Suppressor macrophage treated with lipopolysaccharide for 4 hours (primary cell): ENCODE measurements at places on chromosomes 2 and 18.
A peak's percentile ranks its signal among the peaks of the same experiment; 100 is the strongest.

DNA sequence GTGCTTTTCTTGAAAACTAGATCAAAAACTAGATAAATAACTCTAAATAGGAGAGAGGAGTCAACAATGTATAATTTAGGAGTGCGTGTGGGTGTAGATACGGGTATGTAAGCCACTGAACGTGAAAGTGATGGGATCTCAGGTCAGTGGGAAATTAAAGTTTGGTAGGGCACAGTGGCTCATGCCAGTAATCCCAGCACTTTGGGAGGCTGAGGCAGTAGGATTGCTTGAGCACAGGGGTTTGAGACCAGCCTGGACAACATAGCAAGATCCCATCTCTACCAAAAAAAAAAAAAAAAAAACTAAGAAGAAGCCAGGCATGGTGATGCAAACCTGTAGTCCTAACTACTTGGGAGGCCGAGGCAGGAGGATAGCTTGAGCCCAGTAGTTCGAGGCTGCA lies 247.1 kb downstream of the ANAPC1 start:
- DNase-seq: no peak

DNA sequence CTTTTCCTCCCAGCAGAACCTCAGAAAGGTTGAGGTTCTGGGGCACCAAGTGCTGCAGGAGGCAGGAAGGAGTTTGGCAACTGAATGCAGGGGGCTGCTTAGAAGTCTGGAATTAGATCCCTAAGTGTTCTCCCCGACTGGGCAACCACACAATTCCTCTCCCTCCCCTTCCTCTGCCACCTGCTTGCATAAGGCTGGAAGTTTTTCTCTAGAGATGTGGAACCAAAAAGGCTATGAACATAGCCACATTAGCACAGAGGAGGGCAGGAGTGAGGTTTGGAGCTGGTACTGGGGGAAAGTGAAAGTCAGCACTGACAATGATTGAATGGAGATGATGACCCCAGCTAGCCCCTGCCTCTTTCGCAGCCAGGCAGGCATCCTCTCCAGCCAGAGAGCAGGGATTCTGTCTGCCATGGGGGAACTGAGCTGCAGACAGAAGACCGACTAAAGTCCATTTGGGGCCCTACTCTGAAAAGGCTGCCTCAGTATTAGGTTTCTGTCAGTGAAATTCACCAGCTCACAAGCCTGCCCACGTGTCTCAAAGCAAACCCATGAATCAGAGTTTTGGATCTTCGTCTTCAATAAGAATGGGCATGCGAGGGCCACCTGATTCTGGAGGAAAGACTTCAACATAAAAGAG lies 87.9 kb upstream of the ITGA6 start:
- DNase-seq: peak; percentile 52

DNA sequence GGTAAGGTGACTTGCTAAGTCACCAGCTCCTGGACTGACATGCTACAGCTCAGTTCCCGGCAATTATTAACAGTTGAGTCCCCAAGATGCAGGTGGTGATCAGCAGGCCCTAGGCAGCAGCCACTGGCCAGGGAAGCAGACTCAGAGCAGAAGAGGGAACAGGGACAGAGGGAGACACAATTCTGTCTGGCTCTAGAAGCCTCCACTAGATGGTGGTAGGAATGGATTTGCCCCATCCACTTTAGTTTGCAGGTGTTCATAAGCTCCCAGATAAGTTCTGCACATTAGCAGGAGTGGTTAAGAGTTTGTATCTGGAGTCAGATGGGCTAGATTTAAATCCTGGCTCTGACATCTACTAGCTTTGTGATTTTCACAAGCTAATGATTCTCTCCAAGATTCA lies 25.5 kb upstream of the SLC1A4 start:
- DNase-seq: no peak

- DNase-seq: no peak
These were observed 296.0 kb downstream of the TMX3 start for GRCh38 chr18:68418881-68419280.

DNA sequence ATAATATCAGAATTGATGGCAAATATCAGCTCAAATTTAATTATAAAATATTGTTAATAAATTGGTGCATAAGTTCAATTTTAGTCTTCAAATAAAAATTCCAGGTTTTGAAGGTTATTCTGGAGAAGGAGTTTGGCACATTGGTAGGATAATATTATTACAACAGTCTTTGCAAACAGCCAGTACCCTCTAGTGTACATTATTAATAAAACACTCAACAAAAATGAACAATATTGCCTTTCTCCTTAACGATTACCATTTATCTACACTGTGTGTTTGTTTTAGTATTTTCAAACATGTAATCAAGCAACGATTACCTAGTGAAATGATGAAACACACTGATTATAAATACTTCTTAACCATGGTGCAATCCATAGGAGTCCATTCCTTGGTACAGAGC lies 334.0 kb upstream of the FSIP2 start:
- no peak for DNase-seq

- peak; percentile 49 for DNase-seq
These were observed 65.8 kb downstream of the SGPP2 start for GRCh38 chr2:222490131-222490530.

- no peak for DNase-seq
These were observed 12.7 kb downstream of the SP3 start for GRCh38 chr2:173952267-173953046.

GRCh38 chr2:24558781-24559472 lies 67.9 kb downstream of the NCOA1 start:
- no peak for DNase-seq

DNA sequence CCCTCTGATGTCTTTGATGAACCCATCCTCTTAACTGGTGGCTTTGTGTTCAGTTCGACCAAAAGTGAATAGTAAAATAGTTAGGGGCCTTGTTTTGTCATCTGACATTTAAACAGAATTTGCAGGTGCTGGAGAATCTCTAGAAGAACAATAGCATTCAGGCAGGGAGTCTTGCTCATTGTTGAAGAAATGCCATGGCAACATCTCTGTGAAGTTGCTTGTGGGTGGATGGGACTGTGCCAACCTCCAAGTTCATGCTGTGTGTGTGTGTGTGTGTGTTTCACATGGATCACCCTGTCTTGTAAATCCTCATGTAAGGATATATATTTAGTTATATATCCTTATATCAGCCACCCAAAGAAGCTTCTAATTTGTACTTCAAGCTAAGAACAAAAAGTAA lies 66.7 kb downstream of the SKA1 start:
- DNase-seq: no peak

DNA sequence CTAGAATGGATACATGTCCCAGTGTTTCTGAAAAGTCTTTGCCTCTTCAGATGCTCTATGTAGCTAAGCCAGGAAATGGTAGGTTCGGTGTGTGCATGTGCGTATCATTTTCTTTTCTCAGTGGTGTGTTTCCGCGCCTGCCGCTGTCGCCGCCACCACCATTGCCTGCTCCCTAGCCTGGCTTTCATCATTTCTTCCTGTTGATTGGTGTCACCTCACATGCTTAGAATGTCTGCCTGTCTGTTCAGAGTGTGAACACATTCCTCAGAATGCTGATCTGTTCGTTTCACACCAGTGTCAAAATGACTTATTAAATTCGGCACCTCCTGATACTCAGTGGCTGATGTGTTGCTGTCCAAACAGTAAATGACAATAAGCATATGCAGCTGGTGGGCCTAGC lies 255.2 kb upstream of the SPRED2 start:
- no peak for DNase-seq

DNA sequence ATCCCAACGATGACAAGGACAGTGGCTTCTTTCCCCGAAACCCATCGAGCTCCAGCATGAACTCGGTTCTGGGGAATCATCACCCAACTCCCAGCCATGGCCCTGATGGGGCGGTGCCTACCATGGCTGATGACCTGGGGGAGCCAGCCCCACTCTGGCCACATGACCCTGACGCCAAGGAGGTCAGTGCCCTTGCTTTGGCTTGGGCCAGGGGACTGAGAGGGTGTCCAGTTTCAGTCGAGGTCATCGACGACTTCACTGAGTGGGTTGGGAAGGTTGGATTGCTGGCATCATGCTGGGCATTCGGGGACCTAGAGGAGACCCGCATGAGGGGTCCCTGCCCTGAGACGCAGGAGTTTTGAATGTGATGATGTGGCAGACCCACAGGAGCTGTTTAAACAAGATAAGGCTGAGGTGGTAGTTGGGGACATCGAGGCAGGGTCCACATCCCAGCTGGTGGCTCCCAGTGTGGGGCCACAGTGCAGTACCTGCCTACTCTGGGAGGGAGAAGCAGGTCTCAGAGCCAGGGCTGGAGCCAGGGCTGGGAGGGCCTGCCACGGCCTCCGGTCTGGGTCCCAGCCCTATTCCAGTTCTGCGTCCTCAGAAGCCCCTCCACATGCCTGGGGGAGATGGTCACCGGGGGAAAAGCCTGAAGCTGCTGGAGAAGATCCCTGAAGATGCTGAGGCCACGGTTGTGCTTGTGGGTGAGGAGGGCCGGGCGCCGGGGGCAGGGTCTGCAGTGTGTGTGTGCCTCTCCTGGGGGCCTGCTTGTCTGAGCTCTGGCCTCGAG lies 6.0 kb downstream of the SLC4A3 start:
- DNase-seq: no peak

GRCh38 chr18:5825663-5826062 lies 69.7 kb downstream of the TMEM200C start:
- no peak for DNase-seq

DNA sequence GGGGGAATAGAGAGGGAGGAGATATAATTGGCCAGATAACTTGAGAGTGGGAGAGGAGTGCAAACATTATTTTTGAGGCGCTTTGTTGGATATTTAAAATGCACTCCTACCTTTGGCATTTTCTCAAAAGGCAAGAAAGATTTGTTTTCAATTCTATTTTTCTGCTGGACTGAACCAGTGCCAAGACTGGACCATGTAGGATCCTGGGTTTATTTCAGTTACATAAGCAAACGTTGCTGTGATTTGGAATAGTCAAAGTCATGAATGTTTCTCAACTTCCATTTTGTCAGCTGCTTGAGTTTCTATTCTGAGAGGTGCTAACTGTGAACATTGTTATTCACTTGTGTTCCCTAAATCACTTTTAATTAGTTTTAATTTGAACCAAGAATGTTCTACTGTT lies 8.9 kb upstream of the CHRNA1 start:
- peak; percentile 41 for DNase-seq

GRCh38 chr2:155256803-155257202 lies 558.3 kb downstream of the KCNJ3 start:
- DNase-seq: no peak

DNA sequence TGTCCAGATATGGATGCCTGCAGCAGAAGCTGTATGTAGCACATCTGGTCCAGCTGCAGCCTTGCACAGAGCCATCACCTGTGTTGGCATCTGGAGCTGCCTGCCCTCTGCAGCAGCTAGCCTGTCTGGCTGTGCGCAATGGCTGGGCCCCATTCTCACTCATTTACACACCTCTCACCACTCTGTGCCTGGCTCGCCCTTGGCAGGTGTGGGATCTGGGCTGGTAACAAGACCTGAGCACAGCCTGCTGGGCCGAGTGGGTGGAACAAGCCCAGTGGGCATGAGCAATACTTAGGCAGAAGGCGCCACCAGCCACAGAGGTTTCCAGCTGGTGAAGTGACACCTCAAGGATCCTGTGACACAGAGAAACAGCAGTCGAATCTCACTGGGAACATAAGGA lies 714.1 kb downstream of the NUP35 start:
- DNase-seq: no peak
